Left renal pelvis (tissue), 4 donors: ENCODE measurements at places on chromosomes 5 and 9.

- no peak for DNase-seq
Measured at GRCh38 chr5:80031109-80031508, 4.0 kb upstream of the THBS4 start.

- no peak for DNase-seq
Measured at GRCh38 chr5:122099060-122099790, 21.2 kb upstream of the LOX start.

GRCh38 chr9:111316796-111317195 is 13.2 kb downstream of the OR2K2 start:
- no peak for DNase-seq

DNA sequence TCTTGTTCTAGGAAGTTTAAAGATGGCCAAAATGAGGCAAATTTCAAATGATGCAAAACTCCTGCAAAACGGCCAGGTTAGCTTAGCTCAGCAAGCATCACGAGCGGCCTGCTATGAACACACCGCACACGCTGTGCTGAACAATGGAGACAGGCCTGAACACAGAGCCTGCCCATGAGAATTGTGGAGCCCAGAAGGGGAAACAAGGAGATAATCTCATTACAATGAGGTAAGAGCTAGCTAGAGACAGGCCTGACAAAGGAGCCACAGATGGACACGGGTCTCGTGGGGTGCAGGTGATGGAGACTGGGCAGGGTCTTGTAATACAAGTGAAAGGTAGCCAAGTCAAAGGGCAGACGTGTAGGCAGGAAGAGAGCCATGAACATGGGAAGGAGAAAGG is 50.2 kb downstream of the PSMB7 start:
- no peak for DNase-seq

- no peak for DNase-seq
Measured at GRCh38 chr5:179802950-179803562, 3.6 kb downstream of the MGAT4B start.

GRCh38 chr5:34475249-34475966 is 180.7 kb upstream of the RAI14 start:
- DNase-seq, result no peak

DNA sequence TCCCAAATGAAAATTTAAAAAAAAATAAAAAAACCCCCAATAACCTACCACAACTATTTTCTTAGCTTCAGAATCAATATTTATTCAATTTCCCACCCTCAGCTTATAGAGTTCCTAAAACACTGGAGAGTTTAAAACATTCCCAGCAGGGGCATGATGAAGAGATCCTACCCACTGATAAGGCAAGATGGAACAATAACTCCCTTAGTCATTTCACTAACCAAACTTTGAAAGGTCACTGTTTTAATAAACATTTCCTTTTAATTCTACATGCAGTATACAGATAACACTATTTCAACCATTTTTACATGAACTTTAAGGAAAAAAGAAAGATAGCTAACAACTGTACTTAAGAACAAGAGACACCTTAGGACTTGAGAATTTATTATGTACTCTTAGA is 34.9 kb upstream of the ACOT12 start:
- no peak for DNase-seq

DNA sequence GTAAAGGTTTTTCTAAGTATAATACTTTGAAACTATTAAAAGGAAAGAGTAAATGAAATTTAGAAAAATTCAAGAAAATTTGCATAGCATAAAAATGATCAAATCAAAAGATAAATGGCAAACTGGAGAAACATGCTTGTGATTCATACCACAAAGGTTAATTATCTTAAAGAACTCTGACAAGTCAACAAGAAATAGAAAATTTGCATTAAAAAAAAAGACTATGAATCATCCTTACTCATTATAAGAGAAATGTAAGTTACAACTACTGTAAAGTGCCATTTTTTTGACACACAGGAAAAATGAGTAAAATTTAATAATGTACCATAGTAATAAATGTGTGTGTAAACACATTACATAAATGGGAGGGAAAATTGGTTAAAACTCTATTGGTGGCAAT is 624.4 kb upstream of the C9orf72 start:
- DNase-seq, result no peak

- DNase-seq, result no peak
Measured at GRCh38 chr9:18617759-18618158, 143.8 kb downstream of the ADAMTSL1 start.

- no peak for DNase-seq
Measured at GRCh38 chr9:76082057-76082456, 191.6 kb downstream of the PCSK5 start.

- no peak for DNase-seq
Measured at GRCh38 chr9:121499427-121500164, at the start of gene GGTA1. GGTA1 (minus strand) TSS chr9:121499844; CDS start chr9:121467922, 31,922 bp downstream.

- DNase-seq, result no peak
Measured at GRCh38 chr9:68603371-68603770, 62.7 kb upstream of the TMEM252 start.

DNA sequence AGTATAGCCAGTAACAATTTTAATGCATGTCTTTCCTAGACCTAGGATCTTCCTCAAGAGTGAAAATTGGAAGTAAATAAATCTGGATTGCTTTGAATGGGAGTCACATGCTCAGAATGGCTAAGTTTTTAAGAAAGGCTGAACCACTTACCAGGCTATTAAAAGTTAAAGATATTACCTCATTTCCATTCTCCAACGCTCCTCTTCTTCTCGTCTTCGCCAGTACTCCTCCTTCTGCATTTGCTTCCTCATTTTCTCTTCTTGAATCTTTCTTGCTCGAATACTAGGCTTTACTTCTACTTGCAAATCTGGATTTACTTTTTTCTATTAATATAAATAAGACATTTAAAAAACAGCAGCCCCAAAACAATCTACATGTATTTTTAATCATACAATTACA is 49.6 kb downstream of the ZFR start:
- DNase-seq, result no peak

DNA sequence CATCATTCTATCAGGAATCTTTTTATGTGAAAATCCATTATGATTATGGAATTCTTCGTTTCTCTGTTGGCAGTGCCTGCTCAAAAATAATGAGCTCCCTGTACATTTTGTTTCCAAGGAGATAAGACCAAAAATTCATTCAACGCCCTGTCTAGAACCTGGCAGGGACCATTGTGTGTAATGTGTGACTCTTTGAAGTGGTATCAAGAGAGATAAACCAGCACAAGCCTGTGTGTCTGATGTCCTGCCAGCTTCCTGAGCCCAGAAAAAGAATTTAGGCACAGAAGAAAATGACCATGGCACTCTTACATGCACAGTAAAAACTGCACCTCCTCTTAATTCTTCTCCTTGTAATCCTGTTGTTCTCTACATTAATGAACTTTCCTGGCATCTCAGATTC is 177.4 kb downstream of the SAXO1 start:
- DNase-seq, result no peak

DNA sequence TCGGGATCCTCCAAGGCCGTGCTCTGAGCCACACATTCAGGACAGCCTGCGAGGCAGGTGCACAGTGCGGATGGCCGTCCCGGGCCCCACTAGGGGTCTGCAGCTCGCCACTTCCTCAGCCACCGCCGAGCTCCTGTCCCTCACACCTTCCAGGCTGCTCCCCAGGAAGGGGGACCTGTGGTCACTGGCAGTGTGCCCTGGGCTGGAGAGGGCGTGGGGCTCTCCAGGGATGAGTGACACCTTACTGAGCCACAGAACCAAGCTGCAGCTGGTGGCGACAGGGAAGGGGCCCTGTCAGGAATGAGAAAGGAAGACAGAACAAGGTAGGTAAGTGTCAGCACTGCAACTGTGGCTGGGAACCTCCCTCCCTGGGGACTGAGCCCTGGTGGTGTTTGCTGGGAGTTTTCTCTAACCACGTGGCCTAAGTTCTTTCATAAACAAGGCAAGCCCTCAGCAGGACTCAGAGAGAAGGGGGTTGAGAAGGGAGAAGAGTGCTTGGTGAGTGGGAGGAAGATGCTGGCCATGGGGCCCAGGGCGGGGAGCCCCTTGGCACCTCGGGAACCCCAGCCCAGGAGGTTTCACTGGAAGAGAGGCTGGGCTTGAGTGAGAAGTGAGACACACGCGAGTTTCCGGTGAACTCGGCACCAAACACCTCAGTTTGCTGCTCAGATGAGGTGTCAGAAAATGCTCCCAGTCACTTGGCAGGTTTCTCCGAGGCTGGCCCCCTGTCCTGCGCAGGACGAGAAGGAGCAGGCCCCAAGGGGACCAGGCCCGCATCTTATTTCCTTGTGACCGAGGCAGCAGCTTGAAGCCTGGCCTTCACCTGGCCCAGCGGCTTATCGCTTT is 5.2 kb downstream of the IL13 start:
- DNase-seq, result no peak

DNA sequence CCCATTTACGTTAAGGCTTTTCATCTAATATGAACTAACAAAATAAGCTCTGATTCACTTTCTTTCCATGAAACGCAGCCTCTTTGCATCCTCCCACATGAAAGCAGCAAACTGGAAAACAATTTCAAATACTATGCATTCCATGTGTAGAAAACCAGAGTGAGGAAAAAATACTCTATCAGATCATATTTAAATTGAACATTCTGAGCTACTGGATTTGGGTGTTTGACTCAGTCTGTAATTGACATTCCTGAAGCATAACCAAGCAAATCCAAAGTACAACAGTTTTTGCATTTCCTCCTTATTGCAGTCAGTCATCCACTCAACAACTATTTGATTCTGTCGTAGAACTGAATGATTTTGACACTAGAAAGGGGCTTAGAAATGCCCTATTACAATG is 399.1 kb upstream of the NMUR2 start:
- DNase-seq, result no peak

- no peak for DNase-seq
Measured at GRCh38 chr5:136901-137300, 44.9 kb downstream of the PLEKHG4B start.

DNA sequence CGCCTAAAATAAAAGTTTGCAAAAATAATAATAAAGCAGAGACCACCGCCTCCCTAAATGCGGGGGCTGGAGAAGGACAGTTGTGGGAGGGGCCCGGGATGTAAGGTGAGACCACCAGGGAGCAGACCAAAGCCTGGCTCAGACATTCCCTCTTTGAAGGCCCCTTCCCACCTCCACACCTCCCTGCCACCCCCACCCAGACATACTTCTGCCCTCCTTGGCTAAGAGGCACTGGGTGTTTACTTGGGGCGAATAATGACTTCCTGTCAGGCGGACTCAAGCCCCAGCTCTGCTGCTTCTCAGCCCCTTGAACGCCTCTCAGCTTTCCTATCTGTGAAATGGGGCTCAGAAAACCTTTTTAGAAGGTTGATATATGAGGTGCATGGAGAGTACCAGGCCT is 58.8 kb upstream of the GGTA1 start:
- DNase-seq, result no peak

GRCh38 chr9:111601237-111602018 is 2.0 kb upstream of the PTGR1 start:
- DNase-seq, result no peak
